ENCODE measurements at places on chromosomes 16 and 17.

DNA sequence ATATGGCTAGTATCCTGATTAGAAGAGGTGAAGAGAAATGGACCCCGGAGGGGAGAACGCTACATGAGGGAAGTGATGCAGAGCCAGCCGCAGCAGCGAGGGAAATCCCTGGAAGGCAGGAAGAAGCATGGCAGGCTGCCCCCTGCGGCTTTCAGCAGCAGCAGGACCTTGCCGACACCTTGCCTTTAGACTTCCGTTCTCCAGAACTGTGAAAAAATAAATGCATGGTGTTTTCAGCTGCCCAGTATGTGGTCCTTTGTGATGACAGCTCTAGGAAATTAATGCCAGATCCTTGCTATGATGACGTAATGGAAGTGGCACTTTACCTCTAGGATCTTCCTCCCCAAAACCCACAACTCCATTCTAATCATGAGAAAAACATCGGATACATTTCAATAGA is 9.7 kb upstream of the ZFP1 start:
- peak; percentile 25 for DNase-seq

DNA sequence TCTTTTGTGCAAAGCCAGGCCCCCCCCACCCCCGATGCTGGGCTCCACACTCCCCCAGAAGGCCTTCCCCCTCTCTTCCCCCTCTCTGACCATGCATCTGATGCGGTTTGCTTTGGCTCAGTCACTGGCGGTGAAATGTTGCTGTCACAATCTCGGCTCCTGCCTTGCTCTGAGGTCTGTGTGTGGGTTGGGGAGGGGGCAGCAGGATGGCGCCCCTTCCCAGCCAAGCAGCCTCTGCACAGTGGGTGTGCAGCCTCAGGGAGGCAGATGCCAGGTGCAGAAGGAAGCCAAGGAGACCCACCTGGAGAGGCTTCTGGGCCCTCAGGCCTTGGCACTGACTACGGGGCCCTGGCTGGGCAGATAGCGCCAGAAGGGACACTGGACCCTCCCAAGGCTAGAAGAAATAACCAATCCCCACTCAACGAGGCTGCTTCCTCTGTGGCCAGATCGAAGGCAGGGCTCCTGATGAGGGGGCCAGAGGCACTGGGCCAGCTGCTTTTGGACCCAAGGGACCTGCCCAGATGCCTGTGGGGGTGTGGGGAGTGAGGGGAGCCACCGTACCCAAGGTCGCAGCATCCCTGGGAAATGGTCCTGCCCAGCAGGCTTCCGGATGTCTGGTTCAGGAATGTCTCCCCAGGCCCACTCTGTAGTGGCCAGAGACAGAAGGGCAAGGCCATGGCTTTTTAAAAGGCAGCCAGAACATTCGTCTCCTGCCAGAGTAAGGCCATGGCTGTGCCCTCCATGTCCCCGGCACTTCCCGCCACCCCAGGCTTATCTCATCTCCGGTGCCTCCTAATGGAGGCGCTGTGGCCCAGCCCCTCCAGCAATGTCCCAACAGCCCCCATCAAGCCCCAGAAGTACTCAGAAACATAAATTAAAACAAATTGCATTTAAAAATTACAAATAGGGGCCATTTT is 43.4 kb upstream of the SLC38A10 start:
- no peak for DNase-seq

DNA sequence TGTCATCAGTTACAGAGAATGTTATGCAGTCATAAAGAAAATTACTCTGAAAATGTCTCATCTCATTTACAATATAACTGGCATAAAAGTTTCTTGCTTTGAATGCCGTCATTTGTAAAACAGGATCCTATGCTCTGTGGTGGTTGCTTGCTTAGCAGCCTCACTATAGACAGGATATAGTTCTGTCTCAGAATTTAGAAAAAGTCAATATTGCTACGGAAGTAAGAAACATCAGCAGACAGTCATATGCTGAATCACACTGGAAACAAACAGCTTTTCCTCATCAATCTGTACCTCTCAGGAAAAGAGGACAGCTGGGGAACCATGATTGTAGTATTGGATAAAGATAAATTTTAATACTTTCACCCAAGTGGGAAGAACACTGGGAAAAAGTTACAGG is 105.5 kb downstream of the MYO1D start:
- DNase-seq = no peak

DNA sequence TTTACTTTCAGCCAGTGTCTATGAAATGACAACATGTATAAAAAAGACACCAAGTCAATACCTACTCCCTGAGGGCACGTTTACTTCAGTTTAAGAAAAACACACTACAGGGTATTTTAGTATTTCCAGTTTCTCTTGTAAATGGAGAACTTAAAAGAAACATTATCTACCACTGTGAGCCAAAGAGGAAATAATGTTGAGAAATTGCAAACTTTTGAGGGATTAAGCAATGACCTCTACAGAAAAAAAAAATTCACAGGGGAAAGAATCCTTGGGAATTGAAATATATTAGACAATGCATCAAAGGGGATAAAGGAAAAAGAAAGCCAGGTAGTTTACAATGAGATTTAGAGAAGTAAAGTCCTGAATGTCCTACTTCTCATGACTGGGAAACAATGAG is 126.0 kb downstream of the KCNJ2 start:
- no peak for DNase-seq

DNA sequence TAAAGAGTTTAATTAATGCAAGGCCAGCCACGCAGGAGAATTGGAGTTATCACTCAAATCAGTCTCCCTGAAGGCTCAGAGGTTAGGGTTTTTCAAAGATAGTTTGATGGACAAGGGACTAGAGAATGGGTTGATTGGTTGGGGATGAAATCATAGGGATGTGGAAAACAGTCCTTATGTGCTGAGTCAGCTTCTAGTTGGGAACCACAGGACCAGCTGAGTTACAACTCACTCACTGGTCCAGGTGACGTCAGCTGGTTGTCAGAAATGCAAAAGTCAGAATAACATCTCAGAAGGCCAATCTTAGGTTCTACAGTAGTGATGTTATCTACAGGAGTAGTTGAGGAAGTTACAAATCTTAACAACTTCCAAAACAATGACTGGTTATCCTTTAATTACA is 47.6 kb downstream of the CPD start:
- DNase-seq = no peak

DNA sequence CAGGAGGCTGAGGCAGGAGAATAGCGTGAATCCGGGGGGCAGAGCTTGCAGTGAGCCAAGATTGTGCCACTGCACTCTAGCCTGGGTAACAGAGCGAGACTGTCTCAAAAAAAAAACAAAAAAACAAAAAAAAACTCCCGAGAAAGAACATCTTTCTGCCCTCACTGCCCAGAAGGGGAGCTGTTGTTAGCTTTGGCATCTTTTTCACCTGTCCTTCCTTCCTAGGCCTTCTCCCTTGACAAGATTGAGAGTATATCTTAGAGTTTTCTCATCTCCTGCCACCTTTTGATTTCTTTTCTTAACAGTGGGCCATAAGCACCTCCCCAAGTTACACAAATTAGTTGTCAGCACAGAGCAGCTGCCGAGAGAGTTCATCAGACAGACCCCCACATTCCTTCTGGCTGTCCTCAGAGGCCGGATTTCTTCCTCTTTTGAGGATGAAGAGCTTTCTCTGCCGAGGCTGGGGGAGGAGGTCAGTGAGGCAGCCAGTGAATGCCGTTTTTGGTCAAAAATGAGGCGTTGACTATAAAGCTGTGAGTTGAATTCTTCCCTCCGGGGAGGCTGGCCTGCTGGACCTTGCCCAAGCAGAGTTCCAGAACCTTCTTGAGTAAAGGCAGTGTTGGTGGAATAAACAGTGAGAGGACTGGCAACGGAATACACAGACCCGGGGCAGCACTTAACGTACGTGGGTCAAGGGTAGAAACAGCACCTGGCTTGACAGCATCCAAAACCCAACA is 127.0 kb downstream of the ABCC6 start:
- peak; percentile 75 for DNase-seq

GRCh38 chr17:29158488-29159275 is 21.5 kb downstream of the MYO18A start:
- DNase-seq = peak; percentile 77

GRCh38 chr16:78004517-78004916 is 17.8 kb upstream of the CLEC3A start:
- no peak for DNase-seq

DNA sequence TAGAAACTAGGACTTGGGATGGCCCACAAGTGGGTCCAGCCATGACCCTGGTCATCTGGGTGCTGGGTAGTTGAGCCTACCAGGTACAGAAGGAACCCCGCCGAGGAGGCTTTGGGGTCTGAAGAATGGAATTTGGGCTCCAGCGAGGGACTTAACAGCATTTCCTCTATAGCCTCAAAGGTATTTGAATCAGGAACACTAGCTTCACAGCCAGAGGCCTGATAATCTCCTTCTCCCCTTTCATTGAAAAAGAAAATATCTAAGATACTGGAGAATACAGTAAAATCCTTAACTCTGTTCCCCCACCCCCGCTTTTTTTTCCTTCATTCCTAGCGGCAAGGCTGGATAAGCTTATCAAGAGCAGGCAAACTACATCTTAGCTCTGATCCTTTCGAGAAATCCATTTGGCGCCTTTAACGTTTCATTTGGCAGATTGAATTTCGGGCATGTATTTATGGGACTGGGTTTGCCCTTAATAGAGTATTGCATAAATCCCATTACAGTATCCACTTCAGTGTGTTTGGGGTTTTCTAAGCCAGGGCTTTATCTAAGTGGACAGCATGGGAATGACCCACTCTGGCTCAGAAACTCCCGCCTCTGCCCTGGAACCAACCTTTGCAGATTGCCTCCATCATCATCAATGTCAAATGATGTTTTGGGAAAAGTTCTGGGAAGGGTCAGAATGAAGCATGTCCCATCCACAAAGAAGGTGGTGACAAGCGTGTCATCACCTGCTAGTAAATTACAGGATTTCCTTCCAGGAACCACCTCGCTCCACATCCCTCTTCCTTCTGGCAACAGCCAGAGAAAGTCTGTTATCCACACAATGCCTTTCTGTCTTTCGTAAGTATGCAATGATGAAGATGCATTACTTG is 36.9 kb downstream of the XYLT1 start:
- DNase-seq = peak; percentile 39

DNA sequence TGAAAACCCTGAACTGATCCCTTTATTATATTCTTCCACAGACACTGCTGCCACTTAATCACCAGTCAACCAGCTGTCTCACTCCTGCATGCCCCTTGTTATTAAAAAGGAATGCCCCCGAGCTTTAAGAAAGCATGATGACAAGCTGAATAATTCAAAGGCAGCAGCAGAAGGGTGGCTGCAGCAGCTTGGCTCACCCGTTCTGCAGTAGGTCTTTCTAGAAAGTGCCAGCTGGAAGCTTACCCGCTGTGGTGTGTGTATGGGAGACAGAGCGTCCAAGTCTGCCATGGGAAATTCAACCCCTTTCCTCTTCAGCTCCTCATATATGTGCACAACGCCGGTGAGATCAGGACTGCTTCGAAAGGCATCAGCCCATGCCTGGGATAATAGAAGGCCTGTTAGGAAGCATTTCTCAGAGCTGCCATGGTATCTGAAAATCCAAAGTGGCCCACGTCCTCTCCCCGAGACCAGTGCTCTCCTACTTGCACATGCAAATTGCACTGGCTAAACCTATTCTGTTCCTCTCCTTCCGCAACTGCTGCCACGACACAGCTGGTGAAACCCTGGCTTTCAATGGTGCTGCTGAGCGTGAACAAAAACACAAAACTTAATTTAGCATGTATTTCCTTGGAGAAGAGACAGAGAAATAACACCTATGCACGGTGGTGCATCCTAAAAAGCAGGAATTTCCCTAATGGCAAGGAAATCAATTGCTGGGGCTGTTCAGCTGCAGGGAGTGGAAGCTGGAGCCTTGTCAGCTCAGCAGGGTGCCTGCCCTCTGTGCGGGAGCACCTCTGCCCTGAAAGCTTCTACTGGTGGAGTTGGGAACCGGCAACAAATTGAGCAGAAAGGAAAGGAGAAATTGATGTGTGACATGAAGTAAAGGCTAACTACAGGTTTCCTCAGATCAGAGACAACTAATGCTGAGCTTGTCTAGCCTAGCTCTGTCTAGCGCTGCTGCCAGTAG is 47.9 kb upstream of the SREBF1 start:
- DNase-seq = no peak

DNA sequence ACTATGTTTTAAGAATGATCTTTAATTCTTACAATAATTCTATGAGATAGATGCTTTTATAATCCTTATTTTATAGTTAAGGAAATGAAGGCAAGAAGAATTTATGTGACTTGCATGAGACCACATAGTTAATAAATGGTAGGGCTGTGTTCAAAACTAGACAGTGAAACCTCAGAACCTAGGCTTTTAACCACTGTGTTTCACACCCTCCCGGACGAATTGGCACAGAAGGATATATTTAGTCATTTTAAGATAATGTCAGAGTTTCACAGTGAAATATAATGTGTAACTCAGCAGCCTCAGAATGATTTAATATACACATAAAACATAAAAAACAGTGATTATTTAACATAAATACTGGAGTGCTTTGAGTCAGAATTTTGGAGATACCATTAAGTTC is 57.0 kb downstream of the NSRP1 start:
- no peak for DNase-seq

GRCh38 chr17:1367351-1367745 is 32.7 kb downstream of the YWHAE start:
- DNase-seq = peak; percentile 54

GRCh38 chr16:74521691-74522090 is 85.2 kb downstream of the GLG1 start:
- DNase-seq = peak; percentile 50

DNA sequence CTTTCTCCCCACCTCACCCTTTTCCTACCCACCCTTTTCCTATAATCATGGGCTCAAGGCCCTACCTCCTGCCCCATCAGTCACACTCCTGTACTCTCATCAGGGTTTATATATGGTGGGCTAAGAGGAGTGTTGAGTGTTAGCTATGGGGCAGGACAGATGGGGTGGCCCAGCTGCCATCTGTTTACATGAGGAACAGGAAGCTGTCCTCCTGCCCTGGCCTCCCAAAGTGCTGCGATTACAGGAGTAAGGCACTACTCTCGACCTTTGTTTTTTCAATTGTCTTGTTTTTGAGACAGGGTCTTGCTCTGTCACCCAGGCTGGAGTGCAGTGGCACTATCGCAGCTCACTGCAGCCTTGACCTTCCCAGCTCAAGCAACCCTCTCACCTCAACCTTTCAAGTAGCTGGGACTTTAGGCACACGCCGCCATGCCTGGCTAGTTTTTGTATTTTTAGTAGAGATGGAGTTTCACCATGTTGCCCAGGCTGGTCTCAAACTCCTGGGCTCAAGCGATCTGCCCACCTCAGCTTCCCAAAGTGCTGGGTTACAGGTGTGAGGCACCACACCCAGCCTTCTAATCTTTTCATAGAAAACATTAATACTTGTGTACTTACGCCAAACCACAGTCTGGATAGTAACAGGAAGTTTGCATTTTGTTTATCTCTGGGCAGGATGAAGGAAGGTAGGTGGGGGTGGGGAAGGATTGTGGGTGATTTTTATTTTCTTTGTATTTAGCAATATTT is 1.6 kb downstream of the TRADD start:
- no peak for DNase-seq

DNA sequence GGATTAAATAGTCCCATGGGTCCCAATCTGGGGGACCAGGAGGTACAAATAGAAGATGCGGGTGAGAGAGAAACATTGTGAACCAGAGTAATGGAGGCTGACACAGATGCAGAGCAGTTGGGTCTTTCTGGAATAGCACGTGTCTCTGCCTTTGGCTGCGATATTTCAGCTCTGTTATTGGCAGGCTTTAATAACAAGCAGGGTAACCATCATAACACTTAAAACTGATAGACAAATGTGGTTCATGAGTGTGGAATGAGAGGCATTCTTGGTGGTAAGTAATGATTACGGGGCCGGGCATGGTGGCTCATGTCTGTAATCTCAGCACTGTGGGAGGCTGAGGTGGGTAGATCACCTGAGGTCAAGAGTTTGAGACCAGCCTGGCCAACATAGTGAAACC is 110.3 kb downstream of the SNX29 start:
- no peak for DNase-seq

- DNase-seq = no peak
These were observed 253.2 kb upstream of the IRX5 start for GRCh38 chr16:54677308-54677950.

GRCh38 chr17:11144358-11145233 is 96.4 kb upstream of the SHISA6 start:
- peak; percentile 34 for DNase-seq
